ENCODE measurements at places on chromosomes 7 and 10. TPM values are rescaled to one million over a fixed set of nuclear protein-coding genes. Genes with fewer than 3 reads are reported as not detected.

Gene SRRT
- 47.4 TPM for total RNA-seq

Gene ADAM12
- total RNA-seq, result not detected

Gene SEC61G
- 67.8 TPM for total RNA-seq

Gene RAPGEF5
- 7.5 TPM for total RNA-seq

Gene SPDYE1
- not detected for total RNA-seq

Gene INMT
- 32.0 TPM for total RNA-seq

Gene GHRHR
- total RNA-seq, result not detected

Gene ATOH7
- total RNA-seq, result not detected

Gene GFRA1
- total RNA-seq, result 12.1 TPM

Gene WDR86
- not detected for total RNA-seq

Gene CYP3A4
- total RNA-seq, result not detected

Gene PLPP4
- not detected for total RNA-seq

Gene ASZ1
- not detected for total RNA-seq

All from psoas muscle (tissue), 8 donors.